ENCODE measurements at places on chromosomes 16 and 17.

DNA sequence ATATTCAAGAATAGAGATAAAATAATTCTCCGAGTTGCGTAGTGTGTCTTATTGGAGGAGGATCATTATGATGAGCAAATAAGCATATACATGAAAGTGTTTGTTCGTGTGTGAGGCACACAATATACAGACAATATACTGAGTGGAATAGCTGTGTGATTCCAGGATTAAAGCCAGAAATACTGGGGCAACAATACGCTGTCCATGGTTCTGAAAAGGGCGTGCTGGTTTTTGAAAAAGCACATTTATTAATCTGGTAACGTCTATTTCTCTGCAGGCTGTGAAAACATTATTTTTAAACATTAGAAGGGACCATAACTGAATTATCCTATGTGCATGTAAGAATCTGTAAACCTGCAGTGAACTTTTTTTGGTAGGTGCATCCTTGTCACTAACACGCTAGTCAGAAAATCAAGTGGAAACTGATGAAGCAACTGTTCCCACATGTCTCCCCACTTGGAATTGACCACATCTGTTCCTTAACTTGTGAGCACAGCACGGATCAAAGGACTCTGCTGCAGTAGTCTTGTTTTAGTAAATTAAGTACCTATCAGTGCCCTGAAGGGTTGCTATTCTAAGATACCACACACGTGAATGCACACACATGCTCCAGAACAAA, 346.0 kb downstream of the GRIN2A start:
- no peak for DNase-seq

GRCh38 chr17:82065193-82065637, 389 bp downstream of the DUS1L start:
- no peak for DNase-seq

GRCh38 chr17:78664476-78665386, 87.5 kb upstream of the DNAH17 start:
- no peak for DNase-seq

DNA sequence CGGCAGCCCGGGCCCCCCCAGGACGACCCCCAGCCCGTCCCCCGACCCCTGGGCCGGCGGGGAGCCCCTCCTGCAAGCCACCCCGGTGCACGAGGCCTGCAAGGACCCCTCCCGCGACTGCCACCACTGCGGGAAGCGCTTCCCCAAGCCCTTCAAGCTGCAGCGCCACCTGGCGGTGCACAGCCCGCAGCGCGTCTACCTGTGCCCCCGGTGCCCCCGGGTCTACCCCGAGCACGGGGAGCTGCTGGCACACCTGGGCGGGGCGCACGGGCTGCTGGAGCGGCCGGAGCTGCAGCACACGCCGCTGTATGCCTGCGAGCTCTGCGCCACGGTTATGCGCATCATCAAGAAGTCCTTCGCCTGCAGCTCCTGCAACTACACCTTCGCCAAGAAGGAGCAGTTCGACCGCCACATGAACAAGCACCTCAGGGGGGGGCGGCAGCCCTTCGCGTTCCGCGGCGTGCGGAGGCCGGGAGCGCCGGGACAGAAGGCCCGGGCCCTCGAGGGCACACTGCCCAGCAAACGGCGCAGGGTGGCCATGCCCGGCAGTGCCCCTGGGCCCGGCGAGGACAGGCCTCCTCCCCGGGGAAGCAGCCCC, 15.6 kb upstream of the ZFPM1 start:
- DNase-seq, result peak; percentile 60

- DNase-seq, result no peak
Observed at GRCh38 chr17:2551928-2552327, 40.2 kb upstream of the METTL16 start.

DNA sequence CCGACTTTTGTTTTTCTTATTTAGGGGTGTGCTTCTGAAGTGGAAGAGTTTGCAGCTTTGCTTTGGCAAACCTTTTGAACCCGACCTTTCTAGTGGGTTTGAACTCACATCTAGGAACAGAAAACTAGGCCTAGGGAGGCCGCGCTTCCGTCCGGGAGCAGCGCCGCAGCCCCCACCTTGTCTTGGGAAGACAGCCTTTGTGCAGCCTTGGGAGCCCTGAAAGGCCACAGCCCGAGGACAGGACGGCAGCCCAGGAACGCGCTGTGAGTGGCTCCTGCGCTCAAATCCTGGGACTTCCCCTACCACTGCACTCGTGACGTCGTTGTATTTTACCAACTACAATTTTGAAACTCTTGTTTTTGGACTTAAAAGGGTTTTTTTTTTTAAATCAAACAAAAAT, 53.7 kb upstream of the ZNF267 start:
- DNase-seq, result no peak

DNA sequence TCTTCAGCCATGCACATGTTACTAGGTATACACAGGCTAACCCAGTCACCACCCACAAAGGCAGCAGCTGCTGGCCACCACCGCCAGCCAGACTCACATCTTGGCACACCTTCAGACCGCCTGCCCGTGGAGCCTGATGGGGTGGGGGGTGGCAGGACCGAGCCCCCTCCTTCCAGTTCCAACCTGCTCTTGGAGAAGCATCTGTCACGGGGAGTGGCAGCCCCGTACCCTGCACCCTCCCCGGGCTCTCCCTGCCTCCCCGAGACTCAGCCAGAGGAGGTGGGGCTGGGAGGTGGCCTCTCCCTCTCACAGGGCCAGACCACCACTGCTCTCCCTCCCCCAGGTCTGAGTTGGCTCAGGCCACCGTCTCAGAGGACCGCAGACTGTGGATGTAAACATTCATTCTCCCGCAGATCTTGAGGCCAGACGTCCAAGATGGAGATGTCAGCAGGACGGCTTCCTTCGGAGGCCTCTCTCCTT, 11.3 kb upstream of the RBFOX3 start:
- DNase-seq, result no peak

- no peak for DNase-seq
Observed at GRCh38 chr16:70157477-70158260, 15.9 kb upstream of the CLEC18C start.

- DNase-seq, result no peak
Observed at GRCh38 chr16:49012961-49013726, 268.5 kb downstream of the CBLN1 start.

GRCh38 chr17:45073414-45074070, 12.4 kb downstream of the NMT1 start:
- no peak for DNase-seq

- DNase-seq, result no peak
Observed at GRCh38 chr17:56979091-56979480, 1.2 kb downstream of the SCPEP1 start.

GRCh38 chr17:49836111-49837030, 11.5 kb downstream of the TAC4 start:
- DNase-seq, result no peak

DNA sequence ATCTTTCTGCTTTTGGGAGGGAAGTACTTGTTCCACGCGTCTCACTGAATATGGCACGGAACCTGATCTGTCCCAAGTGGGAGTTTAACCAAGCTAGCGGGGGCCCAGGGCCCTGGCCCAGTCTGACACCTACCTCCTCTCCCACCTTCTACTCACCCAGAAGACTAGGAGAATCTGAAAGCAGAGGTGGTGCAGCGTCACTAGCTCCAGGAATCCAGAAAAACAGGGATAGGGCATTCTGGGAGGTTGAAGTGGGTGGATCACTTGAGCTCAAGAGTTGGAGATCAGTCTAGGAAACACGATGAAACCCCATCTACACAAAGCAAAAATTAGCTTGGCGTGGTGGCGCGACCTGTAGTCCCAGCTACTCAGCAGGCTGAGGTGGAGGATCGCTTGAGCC, 163.5 kb upstream of the ZNF267 start:
- no peak for DNase-seq

GRCh38 chr17:29032013-29032856, 10.7 kb upstream of the PIPOX start:
- no peak for DNase-seq

- no peak for DNase-seq
Observed at GRCh38 chr16:89534252-89534756, 26.1 kb downstream of the SPG7 start.

DNA sequence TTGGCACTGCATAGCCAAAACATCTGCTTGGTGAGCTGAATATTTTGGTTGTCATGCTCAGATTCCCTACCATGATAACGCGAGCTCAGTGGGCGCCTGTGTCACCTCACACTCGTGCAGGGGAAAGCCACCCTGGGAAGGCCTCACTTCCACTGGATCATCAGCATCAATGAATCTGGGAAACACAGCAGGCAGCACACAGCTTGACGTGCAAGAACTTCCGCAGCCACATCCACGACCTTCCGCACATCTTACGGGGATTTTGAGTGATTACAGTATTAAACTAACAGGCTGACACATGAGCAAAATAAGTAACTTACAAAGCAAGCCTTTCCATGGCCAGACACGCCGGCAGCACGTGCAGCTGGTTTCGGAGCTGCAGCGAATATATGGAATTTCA, 54.7 kb upstream of the FOXF1 start:
- DNase-seq, result no peak

GRCh38 chr17:29614349-29615047, 8.2 kb downstream of the CORO6 start:
- no peak for DNase-seq

GRCh38 chr17:27545562-27546229, 85.3 kb upstream of the LGALS9 start:
- no peak for DNase-seq

DNA sequence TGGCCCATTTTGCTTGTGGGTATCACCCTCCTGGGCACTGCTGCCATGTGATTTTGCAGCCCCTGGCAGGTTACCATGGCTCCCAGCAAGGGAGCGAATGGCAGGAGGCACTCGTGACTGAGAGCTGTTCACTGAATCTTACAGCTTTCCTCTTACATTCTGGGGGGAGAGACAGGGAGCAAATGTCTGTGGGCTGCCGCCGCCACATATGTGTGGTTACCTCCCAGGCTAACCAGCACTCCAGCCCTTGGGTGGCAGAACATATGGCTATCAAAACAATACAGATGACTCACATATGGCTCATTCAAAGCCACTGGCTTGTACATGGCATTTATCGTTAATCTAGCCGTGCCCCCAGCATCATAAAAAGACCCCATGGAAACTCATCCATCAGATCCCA, 19.8 kb downstream of the GTF3C1 start:
- DNase-seq, result no peak

DNA sequence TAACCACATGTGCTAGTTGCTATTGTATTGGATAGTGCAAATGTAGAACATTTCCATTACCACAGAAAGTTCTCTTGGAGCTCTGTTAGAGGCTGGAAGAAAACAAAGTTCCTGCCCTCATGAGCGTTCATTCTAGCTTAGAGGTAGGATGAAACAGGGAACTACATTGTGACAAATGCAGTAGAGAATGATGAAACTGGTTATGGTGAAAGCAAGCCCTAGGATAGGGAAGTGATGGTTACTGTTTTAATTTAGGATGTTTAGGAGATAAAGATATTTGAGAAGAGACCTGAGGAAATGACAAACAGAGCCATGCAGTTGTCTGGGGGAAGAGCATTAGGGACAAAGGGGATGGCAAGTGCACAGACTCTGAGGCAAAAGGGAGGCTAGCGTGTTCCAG, 50.7 kb downstream of the AATF start:
- no peak for DNase-seq

- no peak for DNase-seq
Observed at GRCh38 chr16:23143391-23143790, 5.9 kb downstream of the USP31 start.

GRCh38 chr16:10386517-10387100, 748 bp downstream of the ATF7IP2 start:
- DNase-seq, result no peak

GRCh38 chr16:86872833-86873232, 294.5 kb downstream of the FOXL1 start:
- DNase-seq, result no peak

- no peak for DNase-seq
Observed at GRCh38 chr17:64327201-64327930, 63.3 kb downstream of the PECAM1 start.

DNA sequence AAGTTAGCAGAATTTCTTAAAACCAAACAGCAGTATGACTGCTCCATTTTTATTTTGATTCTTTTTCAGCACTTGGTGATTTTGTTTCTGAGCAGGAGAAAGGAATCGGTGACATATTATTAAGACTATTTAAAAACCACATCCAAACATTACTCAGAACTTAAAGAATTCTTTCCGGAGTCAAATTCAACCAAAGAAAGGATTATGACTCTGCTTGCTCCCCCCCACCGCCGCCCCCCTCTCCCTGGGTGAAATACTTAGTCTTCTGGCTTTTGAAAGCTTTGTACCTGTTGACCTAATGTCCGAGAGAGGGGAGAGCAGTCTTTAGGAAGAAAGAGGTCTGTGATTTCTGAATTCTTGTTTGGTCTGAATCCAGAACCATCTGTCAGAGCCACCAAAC, 17.9 kb upstream of the COL1A1 start:
- no peak for DNase-seq

- DNase-seq, result no peak
Observed at GRCh38 chr17:15438491-15439105, 28.8 kb downstream of the CDRT4 start.

DNA sequence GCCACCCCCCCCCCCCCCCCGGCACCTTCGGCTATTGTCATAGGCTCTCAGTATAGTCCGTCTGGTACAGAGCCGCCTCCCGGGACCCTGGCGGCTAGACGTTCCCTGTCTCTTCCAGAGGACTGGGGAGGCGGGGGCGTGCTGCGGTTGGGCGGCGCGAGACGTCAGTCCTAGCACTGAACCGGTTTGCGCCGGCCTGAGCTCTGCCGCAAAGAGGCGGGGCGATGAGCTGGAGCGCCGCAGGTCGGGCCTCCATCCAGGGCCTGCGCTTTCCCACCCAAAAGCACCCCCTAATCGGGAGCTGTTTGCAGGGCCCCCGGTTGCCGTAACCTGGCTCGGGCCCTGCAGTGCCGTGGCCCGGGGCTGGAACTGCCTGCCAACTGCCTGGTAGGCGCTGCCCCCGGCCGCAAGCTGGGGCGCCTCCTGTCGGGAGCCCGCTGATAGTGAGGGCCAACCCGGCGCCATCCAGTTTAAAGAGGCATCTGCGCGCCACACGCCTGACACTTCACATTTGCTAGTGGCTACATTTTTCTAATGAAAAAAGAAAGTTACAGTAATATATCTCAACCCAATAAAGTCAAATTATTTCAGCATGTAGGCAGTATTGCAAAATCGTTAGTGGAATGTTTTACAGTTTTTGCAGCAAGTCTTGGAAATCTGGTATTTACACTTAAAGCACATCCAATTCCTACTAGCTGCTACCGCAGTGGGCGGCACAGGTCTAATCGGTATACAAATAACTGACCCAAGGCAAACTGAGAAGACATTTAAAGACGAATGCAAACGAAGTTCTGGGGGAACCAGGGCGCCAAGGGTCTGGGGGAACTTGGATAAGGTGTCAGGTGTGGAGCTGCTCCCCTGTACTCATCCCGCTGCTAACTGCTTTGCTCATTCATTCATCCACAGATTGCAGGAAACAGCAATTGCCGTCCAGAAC, 753 bp upstream of the USP22 start:
- DNase-seq, result peak; percentile 91

GRCh38 chr16:72991211-72991610, 56.7 kb downstream of the ZFHX3 start:
- DNase-seq, result no peak

- DNase-seq, result no peak
Observed at GRCh38 chr16:13427943-13428342, 492.0 kb upstream of the ERCC4 start.

All from stimulated activated CD4-positive, alpha-beta T cell treated with anti-CD3 and anti-CD28 coated beads, TNF-alpha, amount 100 ng/mL, for 48 hours (primary cell).